Retina (tissue), 1 donor: ENCODE measurements at places on chromosomes 2 and 18.

DNA sequence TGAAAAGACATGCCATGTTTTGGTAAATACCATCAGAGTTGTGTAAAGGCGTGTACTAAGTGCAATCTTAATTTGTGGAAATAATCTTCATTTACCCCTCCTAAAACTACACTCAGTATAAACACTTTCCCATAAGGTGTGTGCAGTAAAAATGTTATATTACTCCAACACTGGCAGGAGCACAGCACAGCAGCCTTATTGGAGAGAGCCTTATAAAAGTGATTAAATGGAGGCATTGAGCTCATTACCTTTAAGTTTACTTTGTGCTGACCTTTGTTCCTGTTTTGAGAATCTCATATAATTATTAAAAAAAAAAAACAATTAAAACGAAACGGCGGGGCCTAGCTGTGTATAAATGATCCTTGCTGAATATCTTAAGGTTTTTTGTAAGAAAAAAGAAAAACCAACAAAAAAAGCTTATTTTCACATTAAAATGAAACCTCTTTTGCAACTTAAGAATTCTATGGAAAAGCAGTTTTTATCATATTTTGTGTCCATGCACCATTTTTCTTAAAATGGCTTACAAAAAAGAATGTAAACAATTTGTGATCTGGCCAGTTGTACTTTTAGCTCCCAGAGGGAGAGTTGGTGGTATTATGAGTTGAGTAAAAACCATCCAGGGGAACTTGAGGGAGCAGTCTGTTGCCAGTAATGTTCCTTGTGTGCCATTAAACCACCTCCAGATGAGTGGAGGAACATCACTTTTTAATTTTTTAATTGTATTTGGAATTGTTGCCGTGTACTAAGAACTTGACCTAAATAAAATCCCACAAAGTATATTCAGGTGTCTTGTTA lies 103.4 kb downstream of the ABI2 start:
- DNase-seq: no peak

GRCh38 chr2:70746094-70746974 lies 21.7 kb downstream of the ADD2 start:
- DNase-seq: no peak

DNA sequence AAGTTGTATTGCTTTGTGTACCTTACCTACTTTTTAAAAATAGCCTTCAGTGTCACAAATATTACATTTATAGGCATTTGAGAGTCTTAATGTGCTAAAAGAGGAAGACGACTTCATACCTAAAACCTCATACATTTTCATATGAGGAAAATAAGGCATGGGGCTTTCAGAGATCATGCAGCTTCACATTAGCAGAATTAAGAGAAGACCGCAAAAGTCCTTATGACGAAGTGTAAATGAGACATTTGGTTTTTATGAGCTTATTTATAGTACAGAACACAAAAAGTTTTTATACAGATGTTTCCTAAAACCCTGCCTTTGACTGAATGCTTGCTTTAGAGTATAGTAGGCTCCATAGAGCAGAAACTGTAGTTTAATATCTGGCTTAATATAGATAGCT lies 10.1 kb upstream of the CCDC138 start:
- DNase-seq: no peak

DNA sequence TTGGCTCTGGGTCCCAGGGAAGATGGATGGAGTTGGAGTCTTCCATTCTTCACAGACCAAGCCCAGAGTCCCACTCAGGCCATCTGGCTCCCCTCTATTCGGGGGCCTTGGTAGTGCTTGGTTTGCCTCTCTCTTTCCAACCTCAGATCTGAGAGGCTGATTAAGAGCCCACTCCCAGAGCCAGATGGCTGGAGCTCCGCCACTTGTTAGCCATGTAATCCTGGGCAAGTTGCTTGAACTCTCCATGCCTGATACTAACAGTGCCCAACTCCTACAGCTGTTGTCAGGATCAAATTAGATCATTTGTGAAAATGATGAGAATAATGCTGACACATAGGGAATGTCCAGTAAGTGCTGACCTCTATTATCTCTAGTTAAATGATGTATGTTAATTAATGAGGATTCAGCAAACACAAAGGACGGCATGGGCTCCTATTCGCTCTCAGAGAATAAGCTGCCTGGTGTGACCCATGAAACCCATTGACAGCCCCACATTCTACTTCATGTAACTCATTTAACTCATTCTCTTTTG lies 46.6 kb upstream of the SLC14A1 start:
- DNase-seq: peak; percentile 35

GRCh38 chr2:32436150-32436549 lies 79.3 kb downstream of the BIRC6 start:
- no peak for DNase-seq

DNA sequence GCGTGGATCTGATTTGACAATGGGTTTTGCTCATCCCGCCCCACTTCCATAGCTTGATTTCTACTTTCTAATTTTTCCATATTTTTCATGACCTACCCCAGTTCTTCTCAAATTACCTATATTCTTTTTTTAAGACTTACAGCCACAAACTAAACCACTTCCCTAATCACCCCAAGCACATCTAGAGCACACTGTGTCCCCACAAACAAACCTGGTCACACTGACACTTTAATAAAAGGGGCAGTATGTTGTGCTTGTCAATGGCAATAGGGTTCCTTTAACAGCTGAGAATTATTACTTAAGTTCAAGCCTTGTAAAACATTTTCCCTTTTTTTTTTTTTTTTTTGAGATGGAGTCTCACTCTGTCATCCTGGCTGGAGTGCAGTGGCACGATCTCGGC lies 47.1 kb downstream of the MREG start:
- DNase-seq: no peak

DNA sequence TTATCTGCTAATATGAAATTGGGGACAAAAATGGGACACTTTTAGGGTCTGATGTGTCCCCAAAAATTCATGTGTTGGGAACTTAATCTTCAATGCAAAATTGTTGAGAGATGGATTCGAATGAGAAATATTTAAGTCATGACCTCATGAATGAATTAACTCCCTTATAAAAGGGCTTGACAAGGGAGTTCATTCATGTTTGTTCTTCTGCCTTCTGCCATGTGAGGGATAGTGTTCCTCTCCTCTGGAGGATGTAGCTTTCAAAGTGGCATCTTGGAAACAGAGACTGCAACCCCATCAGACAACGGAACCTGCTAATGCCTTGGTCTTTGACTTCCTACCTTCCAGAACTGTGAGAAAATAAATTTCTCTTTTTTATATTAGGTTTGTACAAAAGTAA lies 89.2 kb upstream of the LINC00305 start:
- no peak for DNase-seq

DNA sequence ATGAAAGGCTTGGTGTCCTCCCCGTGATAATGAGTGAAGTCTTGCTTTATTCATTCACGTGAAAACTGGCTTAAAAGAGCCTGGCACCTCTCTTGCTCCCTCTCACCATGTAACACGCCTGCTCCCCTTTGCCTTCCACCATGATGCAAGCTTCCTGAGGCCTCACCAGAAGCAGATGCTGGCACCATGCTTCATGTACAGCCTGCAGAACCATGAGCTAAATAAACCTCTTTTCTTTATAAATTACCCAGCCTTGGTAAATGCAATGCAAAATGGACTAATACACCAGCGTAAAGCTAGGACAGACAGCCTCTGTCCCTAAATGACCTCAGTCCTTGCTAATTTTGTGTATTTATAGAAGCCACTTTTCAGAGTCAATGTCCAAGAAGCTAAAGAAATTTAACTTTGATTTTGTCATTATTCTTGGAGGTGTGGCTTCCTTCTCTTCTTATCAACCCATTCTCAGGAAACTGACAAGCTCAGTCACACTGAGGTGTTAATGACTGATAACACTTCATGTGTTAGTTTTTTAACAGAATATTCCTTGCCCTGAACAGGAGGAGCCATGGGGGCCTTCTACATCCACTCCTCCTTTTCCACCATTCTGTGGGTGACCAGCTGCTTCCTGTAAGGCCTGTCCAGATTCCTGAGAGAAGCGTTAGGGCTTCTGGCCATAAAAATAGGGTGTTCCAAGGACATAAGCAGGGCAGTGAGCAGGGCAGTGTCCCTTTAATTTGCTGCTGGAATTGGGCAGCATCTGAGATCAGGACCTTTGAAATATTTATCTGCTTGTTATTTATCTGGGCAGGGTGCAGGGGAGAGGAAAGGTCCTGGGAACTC lies 38.0 kb upstream of the EPAS1 start:
- DNase-seq: no peak

DNA sequence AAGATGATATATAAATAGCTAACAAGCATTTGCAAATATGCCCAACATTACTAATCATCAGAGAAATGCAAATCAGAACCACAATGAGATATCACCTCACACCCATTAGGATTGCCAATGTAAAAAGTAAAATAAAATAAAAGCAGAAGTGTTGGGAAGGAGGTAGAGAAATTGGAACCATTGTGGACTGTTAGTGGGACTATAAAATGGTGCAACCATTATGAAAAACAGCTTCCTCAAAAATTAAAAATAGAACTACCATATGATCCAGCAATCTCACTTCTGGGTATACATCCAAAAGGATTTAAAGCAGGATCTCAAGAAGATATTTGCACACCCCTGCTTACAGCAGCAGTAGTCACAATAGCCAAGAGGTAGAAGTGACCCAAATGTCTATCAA lies 99.8 kb upstream of the DAPL1 start:
- no peak for DNase-seq

GRCh38 chr2:157898591-157898996 lies 22.5 kb upstream of the ACVR1 start:
- DNase-seq: no peak

DNA sequence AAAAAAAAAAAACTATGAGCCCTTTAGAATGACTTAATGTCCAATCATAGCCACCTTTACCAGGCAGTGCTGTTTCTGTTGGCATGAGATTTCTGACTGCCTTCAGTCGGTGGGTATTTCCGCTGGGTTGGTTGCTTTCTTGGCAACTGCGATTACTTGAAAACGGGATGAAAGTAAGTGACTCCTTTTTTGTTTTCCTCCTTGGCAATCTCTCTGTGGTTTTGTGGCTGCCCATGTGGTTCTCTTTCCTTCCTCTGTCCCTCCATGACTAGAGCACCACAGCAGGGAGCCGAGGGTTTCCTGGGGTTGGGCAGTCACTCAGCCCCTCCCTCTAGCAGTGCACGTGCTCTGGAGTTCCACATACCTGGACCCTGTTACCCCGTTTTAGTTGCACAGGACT lies 112.1 kb downstream of the KLHL29 start:
- DNase-seq: no peak

- no peak for DNase-seq
These were observed 122.9 kb downstream of the MRO start for GRCh38 chr18:50696929-50697328.
